Lung (tissue), 17 donors: ENCODE measurements at places on chromosomes 3 and 15.

- DNase-seq, result no peak
Observed at GRCh38 chr3:100865442-100865841, 127.8 kb downstream of the ABI3BP start.

DNA sequence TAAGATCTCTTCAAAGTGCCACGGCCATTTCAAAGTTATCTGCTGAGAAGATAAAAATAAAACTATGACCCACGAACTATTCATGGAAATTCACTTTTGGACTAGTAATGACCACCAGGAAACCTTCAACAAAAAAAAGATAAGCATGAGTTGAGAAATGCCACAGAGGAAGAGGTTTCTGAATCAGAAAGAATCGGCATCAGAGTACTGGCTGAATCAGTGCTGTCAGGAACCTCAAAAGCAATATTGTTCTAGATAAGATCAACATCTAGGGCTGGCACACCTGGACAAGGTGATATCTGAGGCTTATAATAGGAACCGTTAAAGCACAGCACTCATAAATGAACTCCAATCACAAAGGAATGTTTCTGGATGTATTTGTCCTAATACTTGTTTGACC is 72.7 kb downstream of the PEAK1 start:
- no peak for DNase-seq

GRCh38 chr3:23341147-23341838 is 138.2 kb downstream of the UBE2E2 start:
- no peak for DNase-seq

DNA sequence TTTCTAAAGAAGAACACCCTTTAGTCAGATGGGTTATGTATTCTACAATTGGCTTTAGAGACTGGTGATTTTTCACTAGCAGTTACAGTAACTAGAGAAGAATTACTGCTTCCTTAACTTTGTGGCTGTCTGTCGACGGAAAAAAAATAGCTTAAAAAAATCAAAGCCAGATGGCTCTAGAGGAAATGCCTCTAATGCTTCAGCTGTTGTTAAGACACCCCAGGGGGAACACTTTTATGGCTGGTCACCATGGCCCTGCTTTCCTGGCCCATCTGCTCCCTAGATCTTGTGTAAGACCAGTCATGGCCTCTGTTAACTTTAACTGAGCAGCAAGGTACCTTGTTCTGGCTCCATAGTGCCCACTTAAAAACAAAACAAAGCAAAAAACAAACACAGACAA is 198.6 kb upstream of the PLSCR5 start:
- DNase-seq, result no peak

GRCh38 chr3:158642005-158642404 is 2.3 kb upstream of the GFM1 start:
- DNase-seq, result no peak
